ENCODE measurements at places on chromosomes 3 and 15. TPM values are rescaled to one million over a fixed set of nuclear protein-coding genes. Genes with fewer than 3 reads are reported as not detected.
A peak's percentile ranks its signal among the peaks of the same experiment; 100 is the strongest.

Gene CEP97
- total RNA-seq = 20.8 TPM

Gene AADACL2
- not detected for total RNA-seq

Gene CLEC3B
- total RNA-seq = 11.6 TPM

Gene GXYLT2
- 13.3 TPM for total RNA-seq

Gene KNG1
- total RNA-seq = not detected

Gene CLPX
- total RNA-seq = 33.2 TPM

- DNase-seq = no peak
These were observed 15.7 kb upstream of the CNTN4 start for GRCh38 chr3:2082871-2083480.

DNA sequence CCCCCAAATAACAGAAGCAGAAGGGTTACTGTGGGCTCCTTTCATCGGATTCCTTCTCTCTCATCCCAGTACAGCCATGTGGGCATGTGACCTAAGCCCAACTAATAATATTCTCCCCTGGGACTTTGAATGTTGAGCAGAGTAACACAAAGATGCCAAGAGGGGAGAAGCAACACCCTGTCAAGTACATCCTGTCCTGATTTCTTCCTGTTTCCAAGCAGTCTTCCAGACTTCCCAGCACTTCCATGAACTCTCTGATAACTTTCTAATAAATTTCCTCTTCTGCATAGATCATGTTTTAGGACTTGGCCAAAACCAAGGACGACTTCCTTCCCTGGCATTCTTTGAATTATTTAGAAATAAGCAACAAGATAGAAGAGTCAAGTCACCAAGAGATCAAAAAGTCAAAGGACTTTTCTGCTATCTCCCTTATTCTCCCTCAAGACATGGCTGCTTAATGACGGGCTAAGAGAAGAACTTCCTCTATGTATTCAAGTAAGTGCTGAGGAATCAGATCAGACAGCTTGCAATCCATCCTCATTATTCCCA, 37.9 kb downstream of the CRYGS start:
- DNase-seq = no peak

GRCh38 chr3:13123013-13123654, 49.9 kb upstream of the IQSEC1 start:
- no peak for DNase-seq

- DNase-seq = no peak
These were observed 37.7 kb upstream of the SYNPR start for GRCh38 chr3:63240381-63240902.

GRCh38 chr3:180679178-180680096, at the start of gene CCDC39:
CCDC39 (minus strand) TSS chr3:180679489; CDS start chr3:180679380, 109 bp downstream.
- peak; percentile 52 for DNase-seq

DNA sequence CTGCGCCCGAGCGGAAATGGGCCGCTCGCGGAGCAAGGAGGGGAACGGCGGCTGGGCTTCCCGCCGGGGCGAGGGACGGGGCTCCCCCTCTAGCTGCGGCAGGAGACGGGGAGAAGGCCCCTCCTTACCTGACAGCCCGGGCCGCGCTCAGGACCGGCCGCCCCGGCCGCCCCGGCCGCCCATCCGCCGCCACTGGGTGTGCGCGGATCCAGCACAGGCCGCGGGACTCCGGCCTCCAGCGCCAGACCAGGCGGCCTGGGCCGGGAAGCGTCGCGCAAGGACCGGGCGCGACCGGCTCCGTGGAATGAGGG, 296 bp downstream of the TPRA1 start:
- DNase-seq = no peak

- DNase-seq = no peak
These were observed 401.9 kb upstream of the IL12A start for GRCh38 chr3:159586571-159587202.

GRCh38 chr3:95394286-95394685, 1331.4 kb downstream of the NSUN3 start:
- no peak for DNase-seq

- peak; percentile 44 for DNase-seq
These were observed 5.5 kb downstream of the CPNE4 start for GRCh38 chr3:132029182-132029902.

GRCh38 chr3:129624347-129625071, 18.0 kb upstream of the PLXND1 start:
- no peak for DNase-seq

DNA sequence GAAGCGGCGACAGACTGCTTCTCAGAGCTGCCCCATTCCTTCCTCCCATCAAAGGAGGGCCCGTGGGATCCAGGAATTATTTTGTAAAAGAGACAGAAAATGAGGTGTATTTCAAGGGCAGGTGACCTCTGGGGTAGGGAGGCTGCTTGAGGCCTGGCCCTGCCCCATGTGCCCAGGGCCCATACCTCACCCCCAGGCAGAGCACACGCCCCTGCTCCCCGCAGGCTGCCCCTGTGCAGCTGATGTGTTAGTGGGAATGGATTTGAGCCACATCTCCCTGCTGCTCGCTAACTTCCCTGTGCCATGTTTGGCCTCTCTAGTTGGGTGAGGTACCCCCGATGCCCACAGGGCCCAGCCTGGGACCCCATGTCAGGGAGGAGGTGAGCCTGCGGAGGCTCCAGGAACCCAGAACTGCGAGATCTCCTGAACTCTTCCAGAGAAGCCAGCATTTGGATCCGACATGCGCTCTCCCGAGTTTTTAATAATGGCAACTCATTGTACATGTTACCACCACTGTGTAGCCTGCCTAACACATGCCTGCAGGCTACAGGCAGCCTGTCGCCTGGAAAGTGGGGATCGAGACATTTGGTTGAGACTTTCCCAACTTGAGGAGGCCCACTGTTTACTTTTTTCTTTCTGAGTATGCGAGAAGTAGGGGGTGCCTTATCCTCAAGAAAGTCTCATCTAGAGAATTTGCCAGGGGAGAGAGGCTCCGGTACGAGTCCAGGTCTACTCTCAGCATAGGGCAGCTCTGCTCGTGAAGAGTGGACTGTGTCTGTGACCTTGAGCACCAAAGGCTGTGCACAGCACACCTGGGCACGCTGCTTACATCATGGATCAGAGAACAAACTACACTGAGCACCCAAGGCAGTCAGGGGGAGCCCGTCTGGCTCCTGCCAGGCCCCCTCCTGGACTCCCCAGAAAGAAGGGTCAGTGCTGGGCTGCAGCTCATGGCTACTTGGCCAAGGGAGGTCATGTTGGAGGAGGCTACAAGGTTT, 36.1 kb downstream of the PCSK6 start:
- DNase-seq = no peak

DNA sequence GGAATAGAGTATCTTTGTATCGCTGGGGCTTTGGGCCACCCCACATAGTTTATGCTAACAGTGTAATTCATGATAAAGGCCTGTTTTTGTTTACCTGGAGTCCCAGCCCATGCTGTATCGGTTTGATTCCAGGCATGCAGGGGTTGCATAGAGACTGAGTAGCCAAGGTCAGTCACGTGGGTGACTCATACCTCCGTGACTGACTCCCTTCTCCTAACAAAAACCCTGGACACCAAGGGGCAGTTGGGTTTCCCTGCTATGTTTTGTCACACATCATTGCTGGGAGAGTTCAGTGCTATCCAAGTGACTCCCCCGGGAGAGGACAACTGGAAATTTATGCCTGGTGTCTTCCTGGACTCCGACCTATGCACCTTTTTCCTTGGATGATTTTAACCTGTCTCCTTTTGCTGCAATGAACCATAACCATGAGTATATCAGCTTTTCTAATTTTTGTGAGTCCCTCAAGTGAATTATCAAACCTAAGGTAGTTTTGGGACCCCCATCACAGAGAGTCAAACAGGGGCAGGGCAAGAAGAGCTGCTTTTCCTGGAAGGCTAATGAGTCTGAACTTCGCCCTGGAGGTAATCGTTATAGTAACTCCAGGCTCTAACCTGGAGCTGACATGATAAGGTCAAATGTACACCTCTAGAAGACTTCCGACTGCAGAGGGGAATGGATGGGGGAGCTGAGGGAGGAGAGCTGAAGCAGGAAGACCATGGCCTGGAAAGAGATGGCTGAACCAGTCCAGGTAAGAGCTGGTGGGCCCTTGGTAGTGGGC, 57.0 kb downstream of the SRGAP3 start:
- no peak for DNase-seq

- DNase-seq = no peak
These were observed 195.9 kb upstream of the LRRN1 start for GRCh38 chr3:3603351-3603750.

DNA sequence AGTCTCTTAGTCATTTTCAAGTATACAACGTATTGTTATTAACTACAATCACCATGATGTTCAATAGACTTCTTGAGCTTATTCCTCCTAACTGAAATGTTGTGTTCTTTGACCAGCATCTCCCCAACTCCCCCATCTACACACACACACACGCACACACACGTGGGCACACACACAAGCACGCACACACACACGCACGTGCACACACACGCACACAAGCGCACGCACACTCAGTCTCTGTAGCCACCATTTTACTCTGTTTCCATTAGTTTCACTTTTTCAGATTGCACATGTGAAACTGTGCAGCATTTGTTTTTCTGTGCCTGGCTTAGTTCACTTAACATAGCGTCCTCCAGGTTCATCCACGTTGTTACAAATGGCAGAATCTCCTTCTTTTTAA, 247.0 kb downstream of the XXYLT1 start:
- DNase-seq = no peak
